ENCODE measurements at places on chromosomes 5 and 9. TPM values are rescaled to one million over a fixed set of nuclear protein-coding genes. Genes with fewer than 3 reads are reported as not detected.

GRCh38 chr5:95891499-95891898 is 69.0 kb upstream of the GLRX start:
- H3K4me3 ChIP-seq = no peak overlapping the region
- H3K27me3 ChIP-seq = no peaks in the 10 kb centered on the region
- no peak for DNase-seq
- peaks cover 11% of the 10 kb centered on the region for H3K4me1 ChIP-seq
- H3K27ac ChIP-seq = no peak overlapping the region

- no peak for DNase-seq
- peaks cover 16% of the 10 kb centered on the region for H3K27me3 ChIP-seq
- no peak overlapping the region for H3K27ac ChIP-seq
- no peaks in the 10 kb centered on the region for H3K36me3 ChIP-seq
Observed at GRCh38 chr5:90767710-90768109, 209.1 kb downstream of the ADGRV1 start.

GRCh38 chr5:157267761-157268480 is 2.0 kb downstream of the CYFIP2 start:
- peak overlapping the region; percentile 100 for H3K27ac ChIP-seq
- H3K36me3 ChIP-seq = peaks cover 15% of the 10 kb centered on the region
- peak overlapping the region; percentile 90 for H3K4me3 ChIP-seq
- DNase-seq = no peak
- H3K27me3 ChIP-seq = no peaks in the 10 kb centered on the region
- H3K4me1 ChIP-seq = peaks cover 89% of the 10 kb centered on the region

- no peaks in the 10 kb centered on the region for H3K27me3 ChIP-seq
- no peak overlapping the region for H3K27ac ChIP-seq
- H3K36me3 ChIP-seq = no peaks in the 10 kb centered on the region
- H3K4me1 ChIP-seq = no peaks in the 10 kb centered on the region
Observed at GRCh38 chr5:110544603-110545002, 181.9 kb downstream of the TMEM232 start.

DNA sequence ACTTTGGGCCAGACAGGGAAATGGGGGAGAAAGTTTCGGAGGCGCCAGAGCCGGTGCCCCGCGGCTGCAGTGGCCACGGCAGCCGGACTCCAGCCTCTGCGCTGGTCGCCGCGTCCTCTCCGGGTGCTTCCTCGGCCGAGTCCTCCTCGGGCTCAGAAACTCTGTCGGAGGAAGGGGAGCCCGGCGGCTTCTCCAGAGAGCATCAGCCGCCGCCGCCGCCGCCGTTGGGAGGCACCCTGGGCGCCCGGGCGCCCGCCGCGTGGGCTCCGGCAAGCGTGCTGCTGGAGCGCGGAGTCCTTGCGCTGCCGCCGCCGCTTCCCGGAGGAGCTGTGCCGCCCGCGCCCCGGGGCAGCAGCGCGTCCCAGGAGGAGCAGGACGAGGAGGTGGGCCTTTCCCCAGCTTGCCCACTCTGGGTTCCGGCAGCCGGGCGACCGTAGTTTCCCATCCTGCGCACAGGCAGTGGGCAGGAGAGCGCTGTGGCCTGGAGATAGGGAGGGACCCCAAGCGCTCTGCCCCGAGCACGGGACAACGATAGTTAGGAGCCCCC is 516 bp downstream of the MAST4 start:
- peak overlapping the region; percentile 78 for H3K4me3 ChIP-seq
- no peak for DNase-seq
- peaks cover 74% of the 10 kb centered on the region for H3K27me3 ChIP-seq
- no peak overlapping the region for H3K27ac ChIP-seq

PCDHGA3 gene
- not detected for total RNA-seq

Measured in natural killer cell treated with Interleukin-12 subunit alpha and Interleukin-12 subunit beta and Interleukin-15 and Interleukin-18, amount 100 ng/mL, for 72 hours (primary cell).